ENCODE measurements at places on chromosomes 16 and 17. TPM values are rescaled to one million over a fixed set of nuclear protein-coding genes. Genes with fewer than 3 reads are reported as not detected.

GRCh38 chr17:68326681-68327080 is 35.4 kb downstream of the ARSG start:
- no peaks in the 10 kb centered on the region for H3K4me1 ChIP-seq
- H3K36me3 ChIP-seq, result peaks cover 2% of the 10 kb centered on the region
- H3K27ac ChIP-seq, result no peak overlapping the region
- DNase-seq, result no peak

GRCh38 chr16:11783319-11784037 is 13.6 kb downstream of the ZC3H7A start:
- no peak for DNase-seq
- peaks cover 9% of the 10 kb centered on the region for H3K36me3 ChIP-seq
- H3K27me3 ChIP-seq, result no peaks in the 10 kb centered on the region
- H3K27ac ChIP-seq, result peak overlapping the region; percentile 96

DNA sequence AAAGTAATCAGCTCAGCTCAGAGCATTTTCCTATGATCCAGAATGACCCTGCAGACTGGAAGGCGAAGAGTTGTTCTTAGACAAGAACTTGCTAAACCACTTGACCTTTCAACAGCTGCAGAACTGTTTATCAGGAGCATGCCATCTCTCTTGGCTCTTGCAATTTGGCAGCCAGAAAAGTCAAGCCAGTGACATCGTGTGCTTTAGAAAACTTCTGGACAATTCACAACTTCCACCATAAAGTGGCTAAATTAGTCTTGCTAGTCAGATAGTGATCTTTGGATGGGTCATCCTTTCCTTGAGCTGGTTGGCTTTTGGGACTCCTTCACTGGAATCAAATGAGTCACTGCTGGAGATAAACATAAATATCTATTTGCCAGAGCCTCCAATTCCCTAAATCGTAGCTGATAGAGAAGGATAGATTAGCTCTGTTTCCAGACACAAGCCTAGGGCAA is 146.5 kb downstream of the MAP2K6 start:
- H3K36me3 ChIP-seq, result no peaks in the 10 kb centered on the region
- DNase-seq, result no peak
- H3K27me3 ChIP-seq, result peaks cover 8% of the 10 kb centered on the region
- no peaks in the 10 kb centered on the region for H3K4me1 ChIP-seq

- no peaks in the 10 kb centered on the region for H3K4me1 ChIP-seq
- H3K27me3 ChIP-seq, result peaks cover 3% of the 10 kb centered on the region
- no peaks in the 10 kb centered on the region for H3K36me3 ChIP-seq
- DNase-seq, result no peak
- no peak overlapping the region for H3K27ac ChIP-seq
- H3K4me3 ChIP-seq, result no peak overlapping the region
Observed at GRCh38 chr16:49737541-49737940, 118.4 kb downstream of the ZNF423 start.

DNA sequence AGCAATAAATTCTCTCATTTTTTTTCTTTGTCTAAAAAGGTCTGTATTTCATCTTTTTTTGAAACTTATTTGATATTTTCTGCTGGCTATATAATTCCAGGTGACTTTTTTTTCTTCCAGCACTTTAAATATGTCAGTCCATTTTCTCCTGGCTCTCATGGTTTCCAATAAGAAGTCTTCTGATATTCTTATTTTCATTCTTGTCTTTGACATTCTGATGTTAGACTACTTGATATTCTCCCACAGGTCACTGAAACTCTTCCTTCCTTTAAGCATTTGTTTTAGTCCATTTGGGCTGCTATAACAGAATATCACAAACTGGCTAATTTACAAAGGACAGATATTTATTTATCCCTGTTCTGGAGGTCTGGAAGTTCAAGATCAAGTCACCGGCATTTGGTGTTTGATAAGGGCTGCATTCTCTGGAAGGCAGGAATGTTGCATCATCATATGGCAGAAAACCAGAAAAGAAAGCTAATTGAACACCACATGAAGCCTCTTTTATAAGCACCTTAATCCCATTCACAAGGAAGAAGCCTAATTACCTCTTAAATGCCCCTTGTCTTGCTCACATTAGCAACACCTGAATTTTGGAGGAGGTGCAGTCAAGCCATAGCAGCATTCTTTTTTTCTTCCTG is 242.1 kb upstream of the TNRC6C start:
- H3K27me3 ChIP-seq, result peaks cover 29% of the 10 kb centered on the region
- no peaks in the 10 kb centered on the region for H3K4me1 ChIP-seq
- no peak overlapping the region for H3K27ac ChIP-seq
- H3K36me3 ChIP-seq, result peaks cover 5% of the 10 kb centered on the region
- DNase-seq, result no peak

DNA sequence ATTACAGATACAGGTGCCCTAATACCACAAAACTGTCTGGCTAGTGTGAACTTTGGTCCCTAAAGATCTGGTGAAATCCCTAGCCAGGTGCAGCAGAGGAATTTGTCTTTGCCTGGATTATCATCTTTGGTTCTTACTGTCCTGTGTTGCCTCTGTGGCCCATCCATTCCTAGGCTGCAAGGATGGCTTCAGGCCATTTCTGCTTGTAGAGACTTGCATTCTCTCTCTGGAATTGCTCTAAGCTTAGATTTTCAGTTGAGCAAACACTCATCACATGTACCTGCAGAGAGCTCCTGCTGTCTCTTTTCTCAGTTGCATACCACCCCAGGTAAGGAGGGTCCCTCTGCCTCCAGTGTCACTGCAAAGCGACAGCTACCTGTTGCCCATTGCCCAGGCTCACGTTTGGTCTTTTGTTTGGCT is 114.9 kb downstream of the PRKCA start:
- no peaks in the 10 kb centered on the region for H3K36me3 ChIP-seq
- H3K4me1 ChIP-seq, result peaks cover 25% of the 10 kb centered on the region
- no peak overlapping the region for H3K27ac ChIP-seq
- H3K4me3 ChIP-seq, result no peak overlapping the region
- no peaks in the 10 kb centered on the region for H3K27me3 ChIP-seq

DNA sequence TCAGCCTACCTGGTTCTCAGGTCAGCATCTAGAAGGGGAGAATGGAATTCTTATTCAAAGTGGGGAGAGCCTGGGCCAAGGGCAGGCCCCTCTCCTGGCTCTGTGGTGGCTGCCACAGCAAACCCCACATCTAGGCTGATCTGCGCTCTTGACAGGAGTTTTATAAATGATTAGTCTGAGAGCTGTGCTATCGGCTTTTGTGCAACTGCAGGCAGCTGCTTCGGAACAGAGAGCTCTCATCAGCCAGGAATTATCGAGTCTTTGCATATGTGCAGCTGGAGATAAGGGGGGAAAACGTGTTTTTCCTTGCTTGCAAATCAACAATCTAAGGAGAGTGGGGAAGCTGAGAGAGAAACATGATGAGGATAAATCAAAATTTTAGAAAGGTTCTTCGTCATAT is 91.7 kb downstream of the HS3ST3A1 start:
- H3K4me1 ChIP-seq, result peaks cover 26% of the 10 kb centered on the region
- DNase-seq, result no peak
- no peak overlapping the region for H3K4me3 ChIP-seq
- no peak overlapping the region for H3K27ac ChIP-seq
- H3K36me3 ChIP-seq, result no peaks in the 10 kb centered on the region

- no peaks in the 10 kb centered on the region for H3K4me1 ChIP-seq
- H3K36me3 ChIP-seq, result peaks cover 4% of the 10 kb centered on the region
- no peak overlapping the region for H3K4me3 ChIP-seq
- H3K27me3 ChIP-seq, result peaks cover 2% of the 10 kb centered on the region
Observed at GRCh38 chr17:9044772-9045463, 23.6 kb downstream of the NTN1 start.

DNA sequence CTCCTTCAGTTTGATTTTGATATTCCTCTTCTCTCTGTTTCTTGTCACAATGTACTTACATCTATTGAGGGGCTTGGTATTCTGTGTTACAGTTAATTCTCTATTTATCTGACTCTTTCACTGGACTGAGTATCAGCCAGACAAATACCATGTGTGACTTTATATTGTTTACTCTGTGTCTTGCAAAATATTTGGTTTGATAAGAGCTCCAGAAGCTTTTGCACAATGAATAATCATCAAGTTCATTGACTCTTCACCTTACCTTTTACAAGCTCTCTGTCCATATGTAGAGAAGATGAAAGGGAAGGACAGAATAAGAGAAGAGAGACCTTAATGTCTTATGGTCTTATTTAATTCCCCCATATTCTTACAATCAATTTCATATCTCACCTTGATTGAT is 877.7 kb upstream of the CDH8 start:
- no peak overlapping the region for H3K4me3 ChIP-seq
- H3K4me1 ChIP-seq, result no peaks in the 10 kb centered on the region
- no peak overlapping the region for H3K27ac ChIP-seq
- no peaks in the 10 kb centered on the region for H3K27me3 ChIP-seq

- H3K4me3 ChIP-seq, result no peak overlapping the region
- DNase-seq, result no peak
- peaks cover 2% of the 10 kb centered on the region for H3K27me3 ChIP-seq
- H3K27ac ChIP-seq, result no peak overlapping the region
Observed at GRCh38 chr16:66947302-66948065, 12.2 kb downstream of the CES2 start.

DNA sequence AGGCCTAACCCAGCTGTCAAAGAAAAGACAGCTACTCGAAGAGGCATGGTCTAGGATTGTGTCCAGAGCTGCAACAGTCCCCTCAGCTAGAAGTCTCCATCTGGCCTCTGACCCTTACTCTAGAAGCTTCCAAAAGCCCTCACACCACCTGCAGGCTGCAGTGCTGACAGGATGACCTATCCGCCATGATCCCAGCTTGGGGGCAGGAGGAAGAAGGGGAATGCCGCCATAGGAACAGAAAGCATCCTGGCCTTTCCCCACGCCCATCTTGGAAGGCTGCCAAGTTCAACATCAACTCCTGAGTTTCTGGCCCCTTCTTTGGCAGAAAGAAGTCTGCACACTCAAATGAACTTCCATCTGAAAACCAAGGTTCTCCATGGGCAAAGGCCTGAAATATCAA is 3.1 kb upstream of the KRT36 start:
- H3K36me3 ChIP-seq, result no peaks in the 10 kb centered on the region
- H3K4me3 ChIP-seq, result no peak overlapping the region
- peaks cover 23% of the 10 kb centered on the region for H3K4me1 ChIP-seq
- H3K27me3 ChIP-seq, result no peaks in the 10 kb centered on the region
- H3K27ac ChIP-seq, result no peak overlapping the region
- peak; percentile 22 for DNase-seq

DNA sequence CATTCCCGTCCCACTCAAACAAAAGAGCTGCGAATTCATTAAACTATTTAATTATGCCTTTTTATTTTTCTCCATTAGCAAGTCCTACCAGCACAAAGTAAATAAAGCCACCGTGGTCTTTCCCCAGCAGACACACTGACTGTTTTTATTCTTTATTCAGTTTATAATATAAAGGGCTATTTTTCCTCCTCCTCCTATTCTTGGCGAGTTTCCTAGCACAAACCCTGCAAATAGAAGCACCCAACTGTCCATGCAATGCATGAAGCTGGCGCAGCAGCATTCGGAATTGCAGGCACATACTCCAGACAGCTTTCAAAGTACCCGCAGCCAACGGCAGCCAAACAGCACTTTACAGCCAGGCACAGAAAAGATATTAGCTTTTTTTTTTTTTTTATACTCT is 583.4 kb upstream of the PSMD7 start:
- H3K4me1 ChIP-seq, result peaks cover 5% of the 10 kb centered on the region
- no peaks in the 10 kb centered on the region for H3K36me3 ChIP-seq
- DNase-seq, result no peak

The RNF135 gene
- 14.7 TPM for total RNA-seq

The CRISPLD2 gene
- 1.7 TPM for total RNA-seq

The KIF2B gene
- total RNA-seq, result not detected

The RMI2 gene
- 1.6 TPM for total RNA-seq

Measured in chondrocyte (in vitro differentiated cells).